ENCODE measurements at places on chromosomes 12 and 14. TPM values are rescaled to one million over a fixed set of nuclear protein-coding genes. Genes with fewer than 3 reads are reported as not detected.
A peak's percentile ranks its signal among the peaks of the same experiment; 100 is the strongest.

Gene TAS2R8
- not detected for polyA plus RNA-seq

Gene RNASE13
- polyA plus RNA-seq = not detected

Gene MGP
- 79.9 TPM for polyA plus RNA-seq

DNA sequence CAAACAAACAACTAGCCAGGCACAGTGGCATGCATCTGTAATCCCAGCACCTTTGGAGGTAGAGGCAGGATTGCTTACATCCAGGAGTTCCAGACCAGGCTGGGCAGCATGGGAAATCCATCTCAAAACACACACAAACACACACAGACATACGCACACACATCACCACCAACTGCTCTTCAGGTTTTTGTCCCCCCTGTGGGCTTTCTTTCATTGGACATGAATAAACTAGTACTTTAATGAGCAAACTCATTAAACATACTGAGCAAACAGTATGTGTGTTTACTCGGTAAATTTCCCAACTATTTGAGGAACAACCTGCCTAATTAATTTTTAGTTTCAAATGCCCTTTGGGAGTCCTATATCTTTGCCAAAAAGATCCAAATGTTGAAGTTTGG, 10.1 kb upstream of the RASSF3 start:
- DNase-seq = no peak

DNA sequence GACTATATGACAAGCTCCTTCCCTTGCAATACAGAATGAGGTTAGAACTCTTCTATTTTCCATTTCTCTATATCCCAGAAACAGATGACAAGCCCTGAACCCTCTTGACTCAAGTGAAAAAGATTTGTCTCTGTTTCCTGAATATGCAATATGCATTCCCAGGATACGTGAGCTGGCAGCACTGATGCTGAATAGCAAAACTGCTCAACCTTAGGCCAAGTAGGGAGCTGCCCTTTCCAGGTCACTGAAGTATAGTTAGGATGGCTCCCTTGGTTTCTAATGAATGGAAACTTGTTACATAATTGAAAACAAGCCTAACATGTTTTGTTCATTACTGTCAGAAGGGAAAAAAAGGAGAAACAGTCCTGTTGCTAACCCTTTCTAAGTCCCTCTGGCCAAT, 47.9 kb upstream of the PLEKHG7 start:
- no peak for DNase-seq

DNA sequence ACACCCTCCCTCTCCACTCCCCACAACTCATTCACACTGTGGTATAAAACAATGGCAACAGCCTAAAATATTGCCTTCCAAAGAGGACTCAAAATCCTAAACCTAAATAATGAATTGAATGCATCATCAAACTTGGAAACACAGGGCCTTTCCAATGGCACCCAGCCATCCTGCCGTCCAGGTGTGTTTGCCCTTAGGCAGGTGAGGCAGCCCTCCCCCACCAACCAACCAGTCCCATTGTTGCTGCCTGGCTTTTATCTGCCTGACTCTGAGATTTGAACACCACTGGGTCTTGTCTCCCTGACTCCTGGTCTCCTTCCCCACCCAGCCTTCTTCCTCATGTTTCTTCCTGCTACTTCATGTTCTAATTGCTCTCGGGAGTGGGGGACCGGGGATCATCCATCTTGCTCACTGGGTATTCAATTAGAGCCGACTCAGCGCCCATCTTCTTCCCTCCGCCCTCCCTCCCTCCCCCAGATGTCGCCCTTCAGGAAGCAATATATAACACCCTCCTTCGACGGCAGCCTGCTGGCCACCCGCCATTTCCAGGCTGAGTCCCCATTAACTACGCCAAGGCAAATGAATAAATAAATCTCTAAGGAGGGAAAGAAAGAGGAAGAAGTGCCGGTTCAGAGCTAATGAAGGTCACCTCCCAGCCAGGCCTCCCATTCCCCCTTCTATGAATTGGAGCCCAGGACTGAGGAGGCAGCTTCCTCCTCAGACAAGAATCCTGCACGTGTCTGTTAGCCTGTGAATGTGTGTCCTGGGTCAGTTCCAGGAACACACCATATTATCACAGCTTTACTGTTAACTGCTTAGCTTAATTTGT, 36.3 kb upstream of the NTF3 start:
- DNase-seq = no peak

DNA sequence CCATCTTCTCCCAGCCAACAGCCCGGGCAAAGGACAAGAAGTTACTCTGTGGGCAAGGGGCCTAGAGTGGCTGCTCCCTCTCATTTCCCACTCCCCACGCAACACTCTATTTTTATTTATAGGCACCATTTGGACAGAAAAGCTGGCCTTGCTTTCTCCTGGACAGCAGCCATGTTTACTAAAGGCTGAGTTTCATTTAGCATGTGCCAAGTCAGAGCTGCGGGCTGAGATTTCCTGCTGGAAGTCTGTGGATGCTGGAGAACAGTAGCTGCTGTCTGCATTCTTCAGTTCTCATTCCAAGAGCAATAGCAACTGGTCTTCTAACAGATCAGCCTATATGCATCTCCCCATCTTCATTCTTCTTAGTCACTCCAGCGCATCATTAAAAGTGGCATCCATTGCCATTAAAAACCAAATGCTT, 8.3 kb downstream of the COL2A1 start:
- peak; percentile 93 for DNase-seq

DNA sequence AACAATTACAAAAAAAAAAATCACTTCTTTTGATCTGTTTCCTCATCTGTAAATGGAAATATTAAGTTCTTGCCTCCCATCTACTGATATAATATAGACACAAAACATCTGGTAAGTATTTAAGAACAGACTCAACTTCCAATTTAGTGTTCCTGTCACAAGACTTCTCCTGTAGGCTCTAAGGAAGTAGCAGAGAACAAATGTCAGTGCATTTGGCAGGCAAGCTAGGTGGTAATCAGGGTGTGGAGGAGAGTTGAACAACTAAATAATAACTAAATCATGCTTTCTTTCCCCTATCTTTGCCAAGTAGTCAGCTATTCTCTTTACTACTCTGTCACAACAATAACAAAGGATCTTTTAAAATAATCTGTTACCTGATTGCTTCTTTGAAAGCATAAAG, 22.1 kb downstream of the BAZ1A start:
- DNase-seq = no peak
